ENCODE measurements at places on chromosomes 2 and 18. TPM values are rescaled to one million over a fixed set of nuclear protein-coding genes. Genes with fewer than 3 reads are reported as not detected.

The UGT1A5 gene
- not detected for total RNA-seq

The APOB gene
- total RNA-seq = not detected

The HJURP gene
- total RNA-seq = 0.26 TPM

The DNMT3A gene
- total RNA-seq = 17.5 TPM

The ABHD1 gene
- total RNA-seq = 0.16 TPM

The FAM228A gene
- 0.09 TPM for total RNA-seq

The IL1RL2 gene
- total RNA-seq = 2.2 TPM

The CBLN2 gene
- total RNA-seq = not detected

The TUBA3E gene
- not detected for total RNA-seq

The ASXL2 gene
- 7.4 TPM for total RNA-seq

The PDE11A gene
- total RNA-seq = 0.09 TPM

The MTCL1 gene
- 32.9 TPM for total RNA-seq

The PSD4 gene
- 0.17 TPM for total RNA-seq

The CYS1 gene
- 5.0 TPM for total RNA-seq

The USP14 gene
- 16.2 TPM for total RNA-seq

The LONRF2 gene
- total RNA-seq = under 0.01 TPM

The GAD1 gene
- total RNA-seq = 0.09 TPM

The MYOM1 gene
- 1.7 TPM for total RNA-seq

The IL1RN gene
- total RNA-seq = 0.16 TPM

The TRIM54 gene
- total RNA-seq = 0.09 TPM

The ANKRD53 gene
- total RNA-seq = 1.7 TPM

The GDF7 gene
- total RNA-seq = under 0.01 TPM

The AFF3 gene
- 0.34 TPM for total RNA-seq

The GMCL1 gene
- 3.8 TPM for total RNA-seq

The SPDYA gene
- total RNA-seq = 1.3 TPM

The SERPINB12 gene
- not detected for total RNA-seq

The DTNB gene
- 2.5 TPM for total RNA-seq

The STARD7 gene
- 81.0 TPM for total RNA-seq

The GTF2A1L gene
- total RNA-seq = 0.69 TPM

The PFN4 gene
- 0.43 TPM for total RNA-seq
